ENCODE measurements at places on chromosomes 16 and 17.

GRCh38 chr17:36975922-36976515 is 27.3 kb downstream of the AATF start:
- no peak for DNase-seq

GRCh38 chr17:63819585-63820537 is 7.4 kb upstream of the PSMC5 start:
- no peak for DNase-seq

- no peak for DNase-seq
These were observed 125.4 kb downstream of the MAP2K6 start for GRCh38 chr17:69539781-69540319.

DNA sequence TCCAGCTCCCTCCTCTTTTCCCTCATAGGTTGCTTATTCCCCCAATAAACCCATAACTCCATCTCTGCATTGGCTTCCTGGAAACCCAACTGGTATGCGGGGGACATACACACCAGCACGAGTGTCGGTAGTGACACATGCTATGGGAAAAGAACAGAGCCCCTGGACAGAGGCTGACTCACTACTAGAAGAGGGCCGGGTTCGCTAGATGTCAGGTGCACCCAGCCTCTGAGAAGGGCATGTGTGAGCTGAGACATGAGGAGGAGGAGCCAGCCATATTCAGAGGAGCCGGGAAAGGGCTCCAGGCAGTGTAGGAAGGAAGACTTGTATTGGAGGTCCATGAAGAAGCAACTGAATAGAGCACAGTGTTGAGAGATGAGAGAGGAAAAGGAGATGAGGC is 241.1 kb downstream of the SOX9 start:
- DNase-seq: no peak

- DNase-seq: no peak
These were observed 19.3 kb downstream of the FCSK start for GRCh38 chr16:70473446-70474319.

DNA sequence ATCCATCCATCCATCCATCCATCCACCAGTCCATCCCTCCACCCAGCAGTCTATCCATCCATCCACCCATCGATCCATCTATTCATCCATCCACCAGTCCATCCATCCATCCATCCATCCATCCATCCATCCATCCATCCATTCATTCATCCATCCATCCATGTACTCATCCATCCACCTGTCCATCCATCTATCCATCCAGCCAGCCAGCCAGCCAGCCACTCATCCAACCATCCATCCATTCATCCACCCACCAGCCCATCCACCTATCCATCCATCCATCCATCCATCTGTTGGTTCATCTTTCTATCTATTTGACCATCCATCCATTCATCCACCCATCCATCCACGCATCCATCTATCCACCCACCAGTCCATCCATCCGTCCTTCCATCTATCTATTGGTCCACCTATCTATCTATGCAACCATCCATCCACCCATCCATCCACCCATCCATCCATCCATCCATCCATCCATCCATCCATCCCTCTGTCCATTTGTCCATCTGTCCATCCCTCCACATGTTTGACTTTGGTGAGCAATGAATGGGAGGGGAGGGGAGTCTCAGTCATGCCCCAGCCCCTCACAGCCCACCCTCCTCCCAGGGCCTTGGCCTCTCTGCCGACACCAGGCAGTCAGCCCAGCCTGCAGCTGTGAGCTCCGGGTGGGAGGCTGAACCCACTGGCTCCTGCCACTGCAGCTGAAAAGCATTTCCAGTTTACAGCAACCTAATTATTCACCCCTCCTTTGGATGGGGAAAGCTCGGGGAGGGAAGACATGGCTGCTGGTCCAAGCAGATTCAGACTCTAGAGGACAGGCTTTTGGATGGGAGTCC is 38.1 kb upstream of the SSTR5 start:
- DNase-seq: no peak

DNA sequence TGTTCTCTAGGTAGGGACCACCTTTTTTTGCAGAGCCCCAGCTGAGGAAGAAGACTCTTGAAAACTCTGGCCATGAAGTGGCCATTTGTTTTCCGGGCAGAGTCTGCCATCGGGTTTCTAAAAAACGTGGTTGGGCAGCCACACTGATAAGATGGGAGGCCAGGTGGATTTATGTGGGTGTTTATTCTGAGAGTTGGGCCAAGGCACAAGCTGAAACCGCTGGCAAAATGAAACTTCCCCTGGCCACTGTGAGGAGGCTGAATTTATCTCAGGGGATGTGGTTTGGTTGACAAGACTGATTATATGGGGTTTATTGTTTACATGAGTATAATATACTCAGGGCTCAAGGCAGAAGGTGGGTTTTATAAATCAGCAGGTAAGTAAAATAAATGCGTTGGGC is 421.8 kb downstream of the UTP18 start:
- no peak for DNase-seq

DNA sequence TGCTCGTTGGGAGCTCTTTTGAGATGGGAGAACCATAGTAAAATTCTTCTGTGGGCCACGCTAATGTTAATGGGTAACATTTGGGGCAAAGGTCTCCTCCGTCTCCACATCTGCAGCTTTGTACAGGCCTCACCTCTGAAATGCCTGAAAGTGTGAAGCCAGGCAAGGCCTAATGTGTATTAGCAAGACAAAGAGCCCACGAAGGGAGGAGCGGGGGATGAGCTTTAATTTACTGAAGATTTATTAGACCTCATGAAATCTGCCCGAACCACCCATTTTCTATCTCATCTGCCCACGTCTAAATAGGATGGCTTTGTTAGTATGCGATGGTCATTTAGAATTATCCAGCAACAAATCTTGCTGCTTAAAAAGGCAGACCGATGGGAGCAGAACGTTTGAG is 408.9 kb downstream of the PMP22 start:
- DNase-seq: no peak

- no peak for DNase-seq
These were observed 80.2 kb downstream of the HS3ST4 start for GRCh38 chr16:25771812-25772568.

GRCh38 chr17:9218064-9218635 is 196.8 kb downstream of the NTN1 start:
- DNase-seq: no peak

DNA sequence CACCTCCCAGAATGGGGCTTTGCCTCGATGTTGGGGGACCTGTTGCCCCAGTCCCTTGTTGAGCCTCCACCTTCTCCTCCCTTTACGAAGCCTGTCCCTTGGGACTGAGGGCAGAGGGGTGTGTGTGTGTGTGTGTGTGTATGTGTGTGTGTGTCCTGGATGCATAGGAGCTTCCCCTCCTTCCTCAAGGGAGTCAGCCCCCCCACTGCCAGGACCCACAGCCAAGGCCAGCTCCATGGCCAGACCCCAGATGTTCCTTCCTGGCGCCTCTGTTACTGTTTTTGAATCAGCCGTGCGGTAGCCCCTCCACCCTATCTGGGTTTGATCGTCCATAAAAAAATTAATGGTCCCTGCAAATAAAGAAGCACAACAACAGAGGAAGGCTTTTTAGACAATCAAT is 17.7 kb upstream of the DOK4 start:
- no peak for DNase-seq

DNA sequence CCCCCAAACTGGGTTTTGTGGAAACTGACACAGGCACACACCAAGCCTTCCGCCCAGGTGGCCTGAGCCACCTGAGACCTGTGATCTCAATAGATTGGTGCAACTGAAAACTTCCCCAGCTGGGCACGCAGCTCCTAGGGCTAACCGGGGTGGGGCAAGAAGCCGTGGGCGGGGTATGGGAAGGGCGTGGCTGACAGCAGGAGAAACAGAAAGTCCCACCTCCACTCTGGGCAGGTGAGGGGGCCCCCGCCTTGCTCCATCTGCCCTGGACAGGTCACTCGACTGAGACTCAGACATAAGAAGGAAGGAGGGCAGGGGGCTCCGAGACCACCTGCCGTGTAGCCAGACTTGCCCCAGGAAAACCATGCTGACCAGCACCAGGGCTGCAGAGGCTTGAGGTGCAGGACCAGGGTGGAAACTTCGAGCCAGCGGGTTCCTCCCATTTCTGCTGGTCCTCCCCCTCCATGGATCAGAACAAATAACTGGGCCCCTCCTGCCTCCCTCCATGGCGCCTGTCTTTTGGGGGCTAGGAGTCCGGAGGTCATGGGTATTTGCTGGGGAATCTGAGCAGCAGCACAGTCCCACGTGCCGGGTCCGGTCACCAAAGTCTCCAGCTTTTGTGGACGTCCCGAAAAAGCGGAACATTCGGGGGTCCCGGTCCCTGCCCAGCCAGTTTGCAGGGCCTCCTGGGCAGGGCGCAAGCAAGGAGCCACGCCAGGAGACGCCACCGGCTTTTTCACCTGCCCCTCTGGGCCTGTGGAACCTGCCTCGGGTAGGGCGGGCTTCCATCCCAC is 1.3 kb downstream of the TIMP2 start:
- DNase-seq: no peak

- no peak for DNase-seq
These were observed 94.9 kb downstream of the CACNG1 start for GRCh38 chr17:67139289-67139688.

DNA sequence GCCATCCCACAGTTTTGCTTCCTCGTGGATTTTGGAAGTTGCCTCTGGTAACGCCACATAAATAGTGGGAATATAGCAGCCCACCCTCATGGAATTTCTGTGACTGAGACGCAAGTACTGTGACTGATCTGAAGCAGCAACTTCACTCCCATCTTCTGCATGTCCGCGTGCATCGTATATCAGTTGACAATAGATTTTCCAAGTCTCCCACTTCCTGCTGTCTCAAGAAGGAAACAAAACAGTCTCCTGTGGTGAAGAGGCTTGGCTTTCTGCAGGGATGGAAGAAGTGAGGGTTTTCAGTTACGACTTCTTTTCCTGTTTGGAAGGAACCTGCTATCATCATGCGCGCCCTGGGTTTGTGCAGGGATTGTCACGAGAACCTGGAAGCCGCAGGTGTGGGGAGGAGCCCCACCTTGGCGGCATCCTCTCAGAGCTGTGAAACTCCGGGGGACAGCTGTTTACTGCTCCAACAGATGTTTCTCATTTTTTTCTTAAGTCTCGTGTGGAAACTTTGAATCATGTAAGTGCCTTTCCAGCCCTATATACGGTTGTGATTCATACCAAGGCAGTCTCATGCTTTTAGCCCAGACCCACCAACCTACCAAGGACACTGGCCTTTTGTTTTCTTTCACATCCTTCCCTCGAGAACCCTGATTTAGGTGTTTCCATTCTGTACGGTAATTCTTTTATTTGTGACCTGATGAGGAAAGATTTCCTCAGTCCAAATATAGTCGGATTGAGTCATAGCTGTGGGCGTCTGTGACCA is 57.5 kb downstream of the WIPI1 start:
- peak; percentile 51 for DNase-seq

DNA sequence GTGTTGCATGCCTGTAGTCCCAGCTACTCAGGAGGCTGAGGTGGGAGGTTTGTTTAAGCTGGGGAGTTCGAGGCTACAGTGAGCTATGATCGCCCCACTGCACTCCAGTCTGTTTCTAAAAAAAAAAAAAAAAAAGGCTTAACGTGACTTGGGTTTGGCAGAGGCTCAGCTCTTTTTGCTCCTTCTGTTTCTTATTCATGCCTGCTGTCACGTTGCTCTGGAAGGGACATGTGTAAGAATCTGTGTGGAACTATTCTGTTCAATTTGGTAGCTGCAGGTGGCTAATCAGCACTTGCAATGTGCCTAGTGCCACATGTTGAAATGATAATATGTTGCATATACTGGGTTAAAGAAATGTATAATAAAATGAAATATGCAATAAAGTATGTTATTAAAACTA is 20.9 kb upstream of the SYT17 start:
- DNase-seq: no peak

GRCh38 chr17:8785547-8786413 is 13.4 kb downstream of the MFSD6L start:
- peak; percentile 36 for DNase-seq

DNA sequence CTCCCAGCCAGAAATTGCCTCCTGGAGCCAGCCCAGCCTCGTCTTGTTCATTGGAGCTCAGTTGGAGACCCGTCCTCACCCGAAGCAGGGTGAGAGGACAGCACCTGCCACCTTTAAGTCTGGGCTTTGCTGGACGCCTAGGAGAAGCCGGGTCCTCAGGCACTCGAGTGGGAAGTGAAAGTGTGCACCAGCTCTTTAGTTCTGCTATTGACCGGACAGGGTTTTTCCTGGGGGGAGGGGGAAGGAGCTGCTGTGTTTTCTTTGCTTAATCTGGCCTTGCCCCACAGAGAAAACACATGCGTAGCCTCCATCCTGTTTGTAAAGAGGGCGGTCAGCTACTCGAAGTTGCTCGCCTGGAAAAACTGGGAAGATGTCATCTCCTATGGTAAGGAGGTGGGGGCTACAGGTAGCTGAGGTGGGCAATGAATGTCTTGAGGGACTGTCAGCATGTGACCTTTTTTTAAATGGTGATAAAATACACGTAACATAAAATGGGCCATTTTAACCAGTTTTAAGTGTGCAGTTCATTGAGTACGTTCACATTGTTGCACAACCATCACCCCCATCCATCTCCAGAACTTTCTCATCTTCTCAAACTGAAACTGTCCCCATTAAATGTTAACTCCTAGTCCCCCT is 34.4 kb downstream of the CMIP start:
- DNase-seq: no peak

DNA sequence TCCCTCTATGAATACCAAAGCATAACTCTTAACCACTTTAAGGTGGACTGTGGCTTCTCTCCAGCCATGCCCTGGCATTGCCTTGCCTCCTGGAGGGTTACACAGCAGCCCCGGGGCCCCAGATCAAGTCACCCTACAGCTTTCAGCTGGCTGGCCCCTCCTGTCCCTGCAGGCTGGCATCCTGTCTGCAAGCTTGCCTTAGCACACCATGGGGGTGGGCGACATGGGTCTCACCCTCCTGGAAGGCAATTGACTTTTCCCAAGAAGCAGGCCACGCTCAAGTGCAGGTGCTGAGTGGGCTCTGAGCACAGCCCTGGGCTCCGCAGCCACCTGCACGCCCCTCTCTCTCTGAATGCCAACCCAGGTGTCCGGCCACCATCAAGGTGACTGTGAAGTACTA is 25.8 kb upstream of the AKTIP start:
- no peak for DNase-seq

DNA sequence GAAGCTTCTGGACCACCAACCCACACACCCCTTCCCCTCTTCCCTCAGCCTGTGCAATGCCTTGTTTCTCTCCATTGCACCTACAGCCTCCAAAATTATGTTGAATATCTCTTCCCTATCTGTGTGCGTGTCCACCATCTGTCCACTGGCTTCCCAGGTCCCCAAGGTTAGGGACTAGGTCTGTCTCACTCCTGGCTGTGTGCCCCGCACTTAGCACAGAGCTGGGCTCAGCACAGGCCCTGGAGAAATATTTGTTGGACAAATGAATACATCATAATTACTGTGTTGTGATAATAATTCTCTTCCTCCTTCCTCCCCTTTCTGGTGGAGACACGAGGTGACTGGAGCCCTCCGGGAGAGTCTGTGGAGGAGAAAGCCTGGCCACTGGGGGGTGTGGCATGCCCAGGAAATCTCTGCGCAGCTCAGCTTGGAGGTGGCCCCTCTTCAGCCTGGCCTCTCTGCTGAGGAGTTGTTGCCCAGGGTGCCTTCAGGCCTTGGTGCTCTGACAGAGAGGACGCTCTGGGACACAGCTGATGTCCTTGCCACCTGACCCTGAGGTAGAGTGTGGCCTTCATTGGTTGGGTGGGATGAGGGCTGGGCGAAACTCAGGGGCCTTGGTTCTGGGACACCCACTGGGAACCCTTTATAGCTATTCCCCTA is 3.3 kb upstream of the BRD7 start:
- DNase-seq: no peak

GRCh38 chr17:17979778-17980177 is 7.1 kb downstream of the DRC3 start:
- no peak for DNase-seq

Measured in stimulated activated CD4-positive, alpha-beta T cell treated with anti-CD3 and anti-CD28 coated beads, Interleukin-1b, Interleukin-23, amount 100 ng/mL, for 24 hours (primary cell).